ENCODE measurements at places on chromosomes 13 and 19. TPM values are rescaled to one million over a fixed set of nuclear protein-coding genes. Genes with fewer than 3 reads are reported as not detected.

DNA sequence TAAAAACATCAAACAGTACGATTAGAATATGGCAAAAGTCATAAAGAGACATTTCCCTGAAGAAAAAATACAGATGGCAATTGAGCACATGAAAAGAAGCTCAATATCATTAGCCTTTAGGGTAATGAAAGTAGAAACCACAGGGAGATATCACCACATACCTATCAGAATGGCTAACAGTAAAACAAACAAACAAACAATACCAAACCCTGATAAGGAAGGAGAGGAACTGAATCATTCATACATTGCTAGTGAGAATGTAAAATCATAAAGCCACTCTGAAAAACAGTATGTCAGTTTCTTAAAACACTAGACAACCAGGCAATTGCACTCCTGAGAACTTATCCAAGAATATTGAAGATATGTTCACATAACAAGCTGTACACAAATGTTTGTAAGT is 1342.5 kb upstream of the SLC10A2 start:
- no peak for DNase-seq

- no peak for DNase-seq
Observed at GRCh38 chr19:29690842-29691241, 24.2 kb downstream of the C19orf12 start.

DNA sequence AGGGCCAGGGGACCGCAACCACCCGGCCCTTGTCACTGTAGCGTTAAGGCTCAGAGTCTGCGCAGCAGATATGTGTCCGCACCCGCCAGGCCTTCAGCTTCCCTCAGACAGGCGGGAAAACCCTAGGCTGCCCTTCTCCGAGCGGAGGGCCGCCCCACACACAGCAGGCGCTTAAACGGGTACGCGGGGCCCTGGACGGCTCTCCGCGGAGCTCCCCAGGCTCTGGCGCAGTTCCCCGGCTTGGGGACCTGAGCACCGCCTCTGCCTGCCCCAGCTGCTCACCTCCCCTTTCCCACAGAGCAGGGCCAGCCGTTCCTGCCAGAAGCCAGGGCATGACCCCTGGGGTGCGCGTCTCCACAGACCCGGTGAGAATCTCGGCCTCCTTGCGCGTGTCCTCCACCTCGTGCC is 593 bp downstream of the ZNF135 start:
- DNase-seq, result no peak

- no peak for DNase-seq
Observed at GRCh38 chr13:99648066-99648665, 146.9 kb downstream of the TM9SF2 start.

DNA sequence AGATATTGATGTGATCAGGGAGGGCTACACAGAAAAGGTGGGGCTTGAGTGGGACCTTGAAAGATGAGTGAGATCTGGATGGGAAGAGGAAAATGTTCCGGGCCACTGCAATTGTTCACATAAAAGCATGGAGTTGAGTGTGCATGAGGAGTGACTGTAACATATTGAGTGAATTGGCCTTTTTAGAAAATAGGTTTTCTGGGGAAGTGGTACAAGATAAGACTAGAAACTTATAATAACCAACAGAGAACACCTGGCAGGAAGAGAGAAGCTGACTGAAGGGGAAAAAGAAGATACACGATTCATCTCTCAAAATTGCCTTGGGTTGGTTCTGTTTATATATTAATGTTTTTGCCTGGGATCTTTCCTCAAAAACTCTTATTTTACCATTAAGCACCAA is 32.2 kb downstream of the SLC10A2 start:
- no peak for DNase-seq

- DNase-seq, result no peak
Observed at GRCh38 chr13:107421028-107421427, 794.3 kb downstream of the LIG4 start.

DNA sequence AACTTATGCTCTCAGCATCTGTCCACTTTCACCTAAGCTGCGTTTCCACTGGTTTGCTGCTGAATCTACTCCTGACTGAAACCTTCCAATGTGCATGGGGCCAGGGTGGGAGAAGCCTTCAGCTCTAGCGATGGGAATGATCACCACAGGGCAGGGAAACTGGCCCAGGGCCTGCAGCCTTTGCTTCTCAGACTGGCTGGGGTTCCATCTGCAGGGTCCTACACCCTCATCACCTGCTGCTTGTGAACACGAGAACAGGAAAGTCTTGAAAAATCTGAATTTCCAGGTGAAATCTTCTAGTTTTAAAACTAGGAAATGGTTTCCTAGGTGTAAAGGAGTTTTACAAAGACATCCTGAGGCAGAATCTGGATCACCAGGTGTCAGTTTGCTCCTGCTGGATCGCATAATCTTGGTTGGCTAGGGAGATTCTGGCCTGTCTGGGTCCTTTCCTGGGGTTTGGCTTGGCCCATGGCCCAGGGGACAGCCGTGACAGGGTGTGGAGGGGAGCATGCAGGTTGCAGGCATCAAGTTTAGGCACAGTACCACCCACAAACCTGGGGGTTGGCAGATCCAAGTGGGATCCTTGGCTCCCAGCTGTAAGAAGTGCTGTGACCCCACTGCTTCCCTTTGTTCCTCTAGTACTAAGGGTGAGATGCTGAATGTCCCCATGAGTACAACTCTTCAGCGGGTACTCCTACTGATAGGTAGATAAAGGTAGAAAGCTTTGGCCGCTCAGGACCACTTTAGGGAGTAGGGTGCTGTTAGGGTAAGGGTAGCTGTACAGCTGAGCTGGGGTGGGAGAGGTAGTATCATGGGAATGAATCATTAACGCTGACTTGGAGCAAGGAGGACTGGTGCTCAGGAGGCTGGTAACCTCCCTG is 1.8 kb upstream of the UBE2M start:
- DNase-seq, result no peak

DNA sequence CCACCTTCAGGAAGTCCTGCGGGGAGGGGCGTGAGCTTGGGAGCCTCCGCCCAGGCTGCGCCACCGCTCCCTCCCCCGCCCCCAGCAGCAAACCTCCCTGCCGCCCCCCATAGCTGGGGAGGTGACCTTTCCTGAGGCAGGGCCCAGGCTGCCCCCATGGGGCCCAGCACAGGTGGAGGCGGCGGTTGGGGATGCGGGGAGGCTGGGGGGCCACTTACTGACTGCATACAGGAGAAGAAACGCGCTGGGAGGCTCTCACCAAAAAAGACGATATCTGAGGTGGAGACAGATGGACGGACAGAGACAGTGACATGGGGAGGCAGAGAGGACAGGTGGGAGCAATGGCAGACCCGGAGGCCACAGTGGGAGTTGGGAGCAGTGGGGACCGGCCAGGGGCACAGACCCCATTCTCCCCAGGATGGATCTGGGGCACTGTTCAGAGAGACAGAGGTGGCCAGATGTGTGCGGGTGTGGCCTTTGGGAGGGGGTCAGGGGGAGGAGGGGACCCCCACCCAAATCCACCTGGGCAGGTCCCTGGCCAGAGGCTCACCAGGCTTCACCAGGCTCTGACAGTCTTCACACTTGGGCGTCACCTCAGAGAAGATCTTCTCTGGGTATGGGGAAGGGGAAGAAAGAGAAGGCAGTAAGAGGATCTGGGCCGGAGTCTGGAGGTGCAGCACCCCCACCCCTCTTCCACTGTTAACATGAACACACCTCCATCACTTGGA is 3.0 kb upstream of the RINL start:
- no peak for DNase-seq

GRCh38 chr13:39688278-39688677 is 32.8 kb downstream of the COG6 start:
- no peak for DNase-seq

DNA sequence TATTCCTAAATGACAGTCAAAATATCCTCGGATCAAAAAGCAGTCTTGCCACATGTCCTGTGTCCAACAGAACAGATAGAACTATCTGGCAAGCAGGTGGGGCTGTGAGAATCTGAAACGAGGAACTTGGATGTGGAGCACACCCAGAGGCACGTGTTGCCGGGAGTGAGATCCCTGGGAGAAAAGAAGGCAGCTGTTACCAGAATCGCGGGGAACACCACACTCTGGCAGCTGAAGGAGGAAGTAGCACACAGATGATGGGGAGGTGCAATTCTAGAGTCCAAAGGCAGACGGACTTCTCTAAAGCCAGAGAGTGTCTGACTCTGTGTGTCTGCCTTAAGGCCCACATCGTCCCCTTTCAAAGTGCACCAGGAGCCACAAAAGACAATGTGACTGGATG is 22.3 kb downstream of the SLC7A1 start:
- no peak for DNase-seq

DNA sequence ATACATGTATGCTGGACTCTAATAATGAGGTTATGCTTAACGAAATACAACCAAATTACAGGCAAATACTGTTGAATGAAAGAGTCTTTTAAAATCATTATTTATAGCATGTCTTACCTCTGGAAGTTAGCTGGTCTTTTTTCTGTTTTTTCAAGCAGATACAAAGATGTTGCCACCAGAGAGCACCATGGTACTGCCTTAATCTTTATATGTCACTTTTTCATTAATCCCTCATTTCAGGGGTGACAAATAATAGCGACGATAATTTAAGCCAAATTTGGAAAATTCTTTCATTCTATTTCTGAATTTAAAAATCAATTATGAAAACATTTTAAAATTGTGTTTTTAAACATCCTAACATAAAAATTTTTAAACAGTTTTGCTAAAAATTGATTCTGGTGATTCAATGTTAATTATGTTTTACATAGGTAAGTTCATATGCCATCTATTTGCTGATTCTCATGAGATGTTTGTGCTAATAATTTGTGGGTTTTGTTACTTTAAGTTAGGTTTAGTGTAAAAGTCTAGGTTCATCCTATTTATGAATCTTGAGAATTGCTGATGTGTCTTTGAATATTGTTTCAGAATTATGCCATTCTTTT is 379.3 kb upstream of the SGCG start:
- DNase-seq, result no peak

GRCh38 chr13:42876270-42876714 is 94.9 kb downstream of the FAM216B start:
- DNase-seq, result no peak

DNA sequence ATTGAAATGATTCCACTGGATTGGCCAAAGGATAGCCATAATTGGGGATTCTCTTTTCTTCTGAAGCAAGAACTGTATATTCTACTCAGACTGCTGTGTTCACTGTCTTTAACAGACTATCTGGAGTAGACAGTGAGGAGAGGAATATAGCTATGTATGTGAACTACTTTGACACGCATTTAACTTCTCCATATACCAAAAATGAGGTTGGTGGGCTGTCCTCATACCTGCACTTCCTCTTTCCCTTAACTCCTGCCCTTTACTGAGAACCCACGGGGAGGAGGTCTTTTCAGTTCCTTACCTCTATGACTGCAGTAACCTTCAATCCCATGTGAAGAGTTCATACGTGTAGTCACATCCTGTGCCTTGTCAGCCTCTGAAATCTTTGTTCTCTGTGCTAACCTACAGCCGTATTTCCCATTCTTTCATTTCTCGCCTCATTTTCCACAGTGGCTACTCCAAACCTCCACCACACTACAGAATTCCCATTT is 305.8 kb downstream of the MTUS2 start:
- DNase-seq, result no peak

DNA sequence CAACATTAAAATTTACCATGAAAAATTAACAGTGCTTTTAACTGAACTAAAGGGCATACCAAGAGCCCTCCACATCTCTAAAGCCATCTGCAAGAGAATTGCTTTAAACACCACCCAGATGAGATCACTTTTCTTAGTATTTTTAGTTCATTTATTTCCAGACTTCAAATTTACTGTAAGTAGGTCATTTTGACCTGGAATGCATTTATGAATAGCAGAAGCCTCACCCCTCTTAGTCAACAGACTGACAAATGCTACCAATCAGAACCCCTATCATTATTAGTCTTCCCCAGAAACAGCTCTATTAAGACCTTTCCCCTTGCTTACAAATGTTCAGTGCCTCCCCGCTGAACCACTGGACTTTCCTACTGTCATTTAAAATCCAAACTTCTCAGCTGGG is 27.3 kb downstream of the RUBCNL start:
- no peak for DNase-seq

DNA sequence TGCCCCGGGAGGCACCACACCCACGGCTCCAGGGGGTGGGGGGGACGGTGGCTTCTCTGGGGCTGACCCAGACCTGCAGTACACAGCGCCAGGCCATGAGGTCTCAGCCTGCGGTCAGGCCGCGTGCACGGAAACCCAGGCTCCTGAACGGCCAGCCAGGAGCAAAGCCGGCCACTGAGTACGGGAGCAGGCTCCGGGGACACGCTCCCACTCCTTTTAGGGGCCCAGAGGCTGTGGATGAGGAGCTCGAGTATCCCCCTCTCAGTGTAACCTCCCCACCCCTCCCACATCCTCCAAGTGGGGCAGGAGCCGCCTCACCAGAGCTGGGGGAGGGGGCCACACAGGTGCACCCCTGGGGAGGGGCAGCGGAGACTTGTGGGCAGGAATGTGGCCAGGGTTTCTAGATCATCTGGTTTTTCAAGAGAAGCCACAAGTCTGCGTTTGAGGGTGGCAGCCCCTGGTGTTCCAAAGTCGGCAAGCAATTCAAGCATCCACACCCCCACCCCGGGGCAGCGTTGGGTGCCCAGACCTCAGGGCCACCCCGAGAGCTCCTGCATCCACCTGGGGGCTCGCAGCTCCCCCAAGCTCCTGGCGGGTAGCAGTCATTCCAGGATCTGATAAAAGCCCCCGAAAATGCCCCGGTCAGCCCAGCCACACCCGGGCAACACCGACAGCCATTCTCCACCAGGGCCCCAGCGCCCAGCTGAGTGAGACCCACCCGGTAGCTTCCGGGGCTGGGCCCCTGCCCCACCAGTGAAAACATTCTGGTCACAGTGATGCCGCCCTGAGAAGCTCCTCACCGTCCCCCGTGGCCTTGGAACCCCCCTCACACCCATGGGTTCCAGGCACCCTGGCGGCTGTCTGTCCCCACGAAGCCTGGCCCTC is 6.1 kb downstream of the SBNO2 start:
- DNase-seq, result no peak

- no peak for DNase-seq
Observed at GRCh38 chr13:19927117-19927748, 31.3 kb upstream of the ZMYM2 start.

GRCh38 chr19:39845584-39845932 is 621 bp downstream of the FBL start:
- DNase-seq, result no peak

GRCh38 chr13:44300895-44301638 is 72.6 kb upstream of the SERP2 start:
- DNase-seq, result no peak

DNA sequence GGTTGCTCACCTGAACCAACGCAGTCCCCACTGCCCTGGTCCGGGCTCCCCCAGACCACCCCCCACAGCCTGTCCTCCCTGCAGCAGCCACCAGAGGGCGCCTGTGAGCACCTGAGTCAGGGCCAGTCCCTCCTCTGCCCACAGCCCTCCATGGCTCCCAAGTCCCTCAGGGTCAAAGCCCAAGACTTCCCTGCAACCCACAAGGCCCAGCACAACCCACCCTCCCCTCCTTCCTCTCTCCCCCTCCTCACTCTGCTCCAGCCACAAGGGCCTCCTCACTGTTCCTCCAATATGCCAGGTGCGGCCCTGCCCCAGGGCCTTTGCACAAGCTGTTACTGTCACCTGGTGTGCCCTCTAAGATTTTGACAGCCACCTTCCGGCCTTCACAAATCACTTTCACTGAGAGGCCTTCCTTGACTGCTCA is 10.9 kb downstream of the GNA15 start:
- no peak for DNase-seq

GRCh38 chr13:99003851-99004471 is 26.1 kb upstream of the DOCK9 start:
- no peak for DNase-seq

SPINT2 gene
- 13.8 TPM for total RNA-seq

ODAD3 gene
- total RNA-seq, result 0.35 TPM

ADGRE2 gene
- total RNA-seq, result 10.9 TPM

ZNF492 gene
- total RNA-seq, result 0.29 TPM

TMPRSS9 gene
- not detected for total RNA-seq

IFNL1 gene
- not detected for total RNA-seq
